ENCODE measurements at places on chromosomes 2 and 18.
A peak's percentile ranks its signal among the peaks of the same experiment; 100 is the strongest.

- peak; percentile 55 for DNase-seq
Measured at GRCh38 chr2:43340945-43341356, 114.5 kb upstream of the ZFP36L2 start.

DNA sequence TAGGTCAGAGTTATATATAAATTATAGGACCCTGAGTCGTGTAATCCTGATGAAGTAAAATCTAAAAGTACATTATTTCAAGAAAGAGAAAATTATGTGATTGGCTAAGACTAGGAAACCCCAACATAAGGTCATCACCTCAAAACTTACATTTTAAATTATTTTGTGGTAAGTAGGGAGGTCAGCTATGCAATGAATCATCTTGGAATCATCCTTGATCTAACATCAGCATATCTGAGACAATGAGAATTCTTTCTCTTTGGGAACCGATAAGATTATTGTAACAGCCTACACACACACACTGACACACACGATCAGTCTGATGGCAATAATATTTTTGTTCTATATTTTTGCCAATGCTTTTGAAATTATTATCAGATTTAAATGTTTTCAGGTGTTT lies 904.8 kb upstream of the CHAC2 start:
- no peak for DNase-seq

DNA sequence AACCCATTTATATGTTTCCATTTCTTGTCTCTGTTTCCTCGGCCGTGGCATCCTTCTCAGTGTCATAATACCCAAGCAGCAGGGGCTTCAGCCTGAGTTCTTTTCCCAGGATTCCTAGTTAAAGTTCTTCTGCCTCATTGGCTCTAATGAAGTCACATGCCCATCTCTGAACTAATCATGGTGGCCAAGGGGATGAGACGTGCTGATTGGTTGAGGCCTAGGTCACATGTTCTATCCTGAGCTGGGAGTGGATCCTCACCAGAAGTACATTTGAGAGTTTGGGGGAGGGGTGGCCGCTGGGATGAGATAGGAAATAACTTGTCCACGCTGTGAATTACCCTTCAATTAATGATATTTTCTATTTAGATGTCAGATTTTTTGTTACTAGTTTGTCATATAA lies 3.8 kb upstream of the UGT1A5 start:
- DNase-seq = no peak

GRCh38 chr18:22132258-22132657 lies 37.1 kb upstream of the GATA6 start:
- no peak for DNase-seq

- no peak for DNase-seq
Measured at GRCh38 chr2:100119235-100119634, 23.2 kb downstream of the AFF3 start.

GRCh38 chr2:185456517-185456916 lies 282.1 kb upstream of the FSIP2 start:
- DNase-seq = no peak

- DNase-seq = no peak
Measured at GRCh38 chr2:231685349-231686191, 22.8 kb upstream of the PTMA start.

DNA sequence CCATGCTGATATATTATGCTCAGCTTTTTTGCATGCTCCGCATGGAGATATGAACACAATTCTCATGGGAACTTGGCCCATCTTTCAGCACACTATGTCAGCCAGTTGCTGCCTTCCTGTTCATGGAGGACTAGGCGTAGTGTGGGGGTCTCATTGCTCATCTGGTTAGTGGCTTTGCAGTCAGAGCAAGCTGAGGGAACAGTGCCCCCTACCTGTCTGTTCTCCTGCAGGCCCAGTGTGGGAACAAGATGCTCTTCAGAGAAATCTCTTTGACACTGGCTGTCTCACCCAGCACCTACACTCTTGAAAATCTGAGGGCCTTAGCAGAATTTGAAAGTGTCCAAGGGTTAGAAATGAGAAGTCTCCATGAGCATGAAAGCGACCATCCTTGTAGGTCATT lies 47.1 kb downstream of the SPTBN1 start:
- no peak for DNase-seq

DNA sequence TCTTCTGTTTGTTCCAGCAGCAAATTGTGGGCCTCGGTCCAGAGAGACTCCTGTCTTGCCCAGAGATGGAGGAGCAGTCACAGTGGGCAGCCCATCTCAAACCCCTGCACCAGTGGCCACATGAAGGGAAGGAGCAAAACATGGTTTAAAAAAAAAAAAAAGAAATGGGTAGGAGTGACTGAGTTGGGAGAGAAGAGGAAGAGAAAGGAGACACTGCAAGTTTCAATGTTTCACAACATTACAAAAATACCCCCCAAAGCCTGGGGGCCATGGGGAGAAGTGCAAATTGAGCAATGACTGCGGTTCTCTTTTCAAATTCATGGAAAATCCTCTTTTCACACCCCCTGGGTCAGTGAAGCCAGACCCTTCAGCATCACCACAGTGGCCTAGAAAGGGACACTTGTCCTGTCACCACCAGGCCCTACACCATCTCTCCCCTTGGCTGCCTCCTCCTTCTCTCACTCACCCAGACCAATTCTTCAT lies 117.1 kb downstream of the ZFP36L2 start:
- no peak for DNase-seq

DNA sequence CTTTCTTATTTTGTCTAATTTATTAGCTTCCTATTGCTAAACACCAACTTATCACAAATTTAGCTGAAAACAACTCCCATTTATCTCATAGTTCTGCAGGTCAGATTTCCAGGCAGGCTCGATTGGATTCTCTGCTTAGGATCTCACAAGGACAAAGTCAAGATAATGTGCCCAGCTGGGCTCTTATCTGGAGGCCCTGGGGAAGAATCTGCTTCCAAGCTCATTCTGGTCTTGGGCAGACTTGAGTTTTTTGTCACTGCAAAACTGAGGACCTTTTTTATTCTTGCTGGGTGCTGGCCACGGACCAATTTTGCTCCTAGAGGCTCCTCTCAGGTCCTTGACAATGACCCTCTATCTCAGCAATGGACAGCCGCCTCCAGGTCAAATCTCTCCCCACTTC lies 215.5 kb downstream of the TRIB2 start:
- DNase-seq = no peak

GRCh38 chr2:179272406-179273192 lies 8.0 kb upstream of the SESTD1 start:
- no peak for DNase-seq

DNA sequence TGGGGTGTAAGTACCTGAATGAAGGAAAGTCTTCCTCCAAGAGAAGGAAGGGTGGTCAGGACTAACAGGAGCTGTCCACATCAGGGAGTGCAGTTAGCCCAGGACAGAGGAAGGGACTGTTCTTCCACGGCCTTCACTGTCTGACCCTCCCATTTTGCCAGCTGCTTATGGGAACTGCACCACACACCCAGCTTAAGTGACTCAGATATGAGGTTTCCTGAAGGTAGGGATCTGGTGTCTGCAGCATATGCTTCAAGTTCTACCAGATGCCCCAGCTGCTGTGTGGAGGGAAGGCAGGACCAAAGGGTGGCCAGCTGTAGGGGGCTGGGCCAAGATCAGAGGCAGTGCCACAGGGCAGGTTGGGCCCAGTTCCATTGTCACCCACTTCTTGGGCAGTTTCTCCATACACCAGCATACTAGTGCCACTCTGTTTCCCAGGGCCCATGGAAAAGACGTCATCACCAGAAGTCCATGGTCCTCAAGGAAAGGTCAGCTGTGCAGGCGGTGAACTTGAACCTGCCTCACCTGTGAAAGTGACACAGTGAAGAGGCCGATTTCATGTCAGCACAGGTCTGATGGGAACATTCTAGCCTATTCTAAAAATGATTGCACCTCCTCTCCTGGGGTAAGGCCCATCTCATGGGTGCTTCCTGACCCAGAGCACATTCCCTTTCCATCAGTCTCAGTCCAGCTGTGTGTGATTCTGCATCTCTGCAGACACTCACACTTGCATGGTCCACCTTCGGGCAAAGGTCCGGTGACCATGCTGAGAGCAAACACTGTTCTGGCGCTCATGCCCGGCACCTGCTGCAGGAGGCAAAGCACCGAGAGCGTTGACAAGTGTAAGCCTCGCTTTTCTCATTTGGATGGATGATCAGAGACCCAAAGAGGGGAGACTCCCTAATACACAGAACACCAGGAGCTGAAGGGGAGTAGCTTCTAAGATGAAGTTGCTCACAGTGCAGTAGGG lies 68.0 kb downstream of the ACAA2 start:
- DNase-seq = no peak

DNA sequence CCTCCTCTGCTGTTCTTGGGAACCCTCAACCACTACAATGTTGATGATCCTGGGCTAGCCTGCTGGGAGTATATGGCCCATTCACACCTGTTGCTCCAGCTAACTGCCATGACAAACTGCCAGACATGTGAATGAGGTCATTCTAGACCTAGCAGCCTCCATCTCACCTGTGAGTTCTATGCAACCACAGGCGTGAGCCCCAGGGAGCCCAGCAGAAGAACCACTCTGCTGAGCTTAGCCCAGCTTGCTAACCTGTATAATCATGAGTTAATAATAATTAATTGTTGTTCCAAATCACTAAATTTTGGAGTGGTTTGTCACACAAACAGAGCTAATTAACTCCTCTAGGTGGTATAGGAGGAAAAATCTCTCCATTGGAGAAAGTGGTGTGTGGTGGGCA lies 24.7 kb upstream of the CELF4 start:
- DNase-seq = no peak

DNA sequence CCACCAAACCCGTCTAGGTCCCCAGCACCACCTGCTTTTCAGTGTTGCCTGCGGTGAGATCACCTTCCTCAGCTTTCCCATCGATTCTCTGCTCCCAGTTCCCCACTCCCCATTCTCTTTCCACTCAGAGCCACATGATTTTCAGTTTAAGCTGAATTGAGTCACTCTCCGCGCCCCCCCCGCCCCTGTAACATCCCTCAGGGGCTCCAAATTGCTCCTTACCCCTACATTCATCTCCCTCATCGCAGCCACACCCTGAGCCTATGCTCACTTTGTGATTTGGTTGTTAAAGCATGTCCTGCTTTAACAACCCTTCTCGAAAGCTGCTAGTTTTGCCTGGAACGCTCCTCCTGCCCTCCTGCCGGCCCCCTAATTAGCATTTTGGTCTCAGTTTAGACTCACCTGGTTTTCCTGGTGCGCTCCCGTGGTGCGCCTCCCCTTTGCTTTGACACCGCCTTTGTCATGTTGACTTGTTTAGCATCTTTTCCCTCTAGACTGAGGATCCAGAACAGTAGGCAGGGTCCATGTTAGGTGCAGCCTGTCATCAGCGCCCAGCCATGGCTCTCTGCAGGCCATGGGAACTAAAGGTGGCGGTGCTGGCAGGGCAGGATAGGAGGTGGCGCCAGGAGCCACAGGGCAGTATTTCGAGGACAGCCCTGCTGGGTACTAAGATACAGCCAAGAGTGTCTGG lies 60.8 kb downstream of the ST3GAL5 start:
- DNase-seq = no peak
